ENCODE measurements at places on chromosomes 1 and 21.

DNA sequence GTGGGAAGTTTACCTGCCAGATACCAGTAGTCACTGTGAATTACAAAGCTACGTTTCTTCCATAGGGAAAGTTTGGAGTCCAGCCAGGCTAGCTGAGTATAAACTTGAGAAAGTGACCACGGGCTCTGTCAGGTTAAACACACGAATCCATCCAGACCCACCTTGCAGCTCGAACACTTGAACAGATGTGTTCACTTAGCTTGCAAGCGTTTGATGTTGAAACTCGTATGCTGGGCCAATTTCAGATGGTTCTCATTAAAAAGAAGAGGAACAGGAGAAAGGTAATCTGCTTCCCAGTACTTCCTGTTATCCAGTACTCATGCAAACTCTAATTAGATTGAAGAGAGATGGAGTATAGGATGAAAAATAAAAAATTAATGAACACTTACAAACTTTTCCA is 636.4 kb downstream of the SMYD3 start:
- DNase-seq, result no peak

GRCh38 chr1:104028416-104029035 is 278.8 kb downstream of the AMY1C start:
- DNase-seq, result peak; percentile 7

GRCh38 chr1:155978973-155979429 is 654 bp upstream of the ARHGEF2 start:
- DNase-seq, result peak; percentile 55

GRCh38 chr1:183279835-183280234 is 93.8 kb downstream of the LAMC2 start:
- DNase-seq, result peak; percentile 66

- no peak for DNase-seq
Measured at GRCh38 chr21:41928621-41929220, 25.1 kb downstream of the C2CD2 start.

DNA sequence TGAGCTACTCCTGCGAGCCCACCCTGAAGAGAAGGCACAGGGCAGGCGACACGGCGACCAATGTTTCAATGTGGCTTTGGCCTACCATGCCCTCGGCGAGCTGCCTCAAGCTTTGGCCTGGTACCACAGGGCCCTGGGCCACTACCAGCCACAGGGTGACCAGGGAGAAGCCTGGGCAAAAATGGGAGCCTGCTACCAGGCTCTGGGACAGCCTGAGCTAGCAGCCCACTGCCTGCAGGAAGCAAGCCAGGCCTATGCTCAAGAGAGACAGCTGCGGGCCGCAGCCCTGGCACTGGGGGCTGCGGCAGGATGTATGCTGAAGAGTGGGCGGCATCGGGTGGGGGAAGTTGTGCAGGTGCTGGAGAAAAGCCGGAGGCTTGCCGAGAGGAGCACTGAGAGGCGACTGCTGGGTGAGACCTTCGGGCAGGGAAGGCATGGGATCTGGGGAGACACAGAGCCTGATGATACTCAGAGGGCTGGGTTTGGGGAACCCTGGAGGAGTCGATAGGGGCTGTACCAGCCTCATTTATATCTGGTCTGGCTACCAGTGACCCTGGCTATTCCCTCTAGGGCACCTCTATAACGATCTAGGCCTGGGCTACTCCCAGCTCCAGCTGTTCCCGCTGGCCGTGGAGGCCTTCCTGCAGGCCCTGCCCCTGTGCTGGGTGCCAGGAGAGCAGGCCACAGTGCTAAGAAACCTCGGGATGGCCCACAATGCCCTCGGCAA is 2.3 kb downstream of the TTC24 start:
- no peak for DNase-seq

DNA sequence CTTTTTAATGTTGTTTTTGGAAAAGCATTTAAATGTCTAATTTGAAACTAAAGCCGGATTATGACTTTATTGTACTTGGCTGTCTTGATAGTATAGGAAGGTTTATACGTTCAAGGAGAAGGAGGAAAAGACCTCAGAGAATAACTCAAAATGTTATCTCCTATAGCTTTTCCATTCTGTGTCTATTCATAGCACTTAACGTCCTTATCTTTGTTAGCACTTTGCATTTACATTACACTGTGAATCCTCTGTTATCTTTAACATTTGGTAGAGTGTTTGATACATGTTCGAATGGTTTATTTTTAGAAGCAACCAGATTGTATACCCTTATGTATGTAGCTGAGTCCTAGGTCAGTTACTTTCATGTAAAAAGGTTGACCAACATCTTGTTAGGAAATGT is 50.8 kb upstream of the PODN start:
- no peak for DNase-seq
